ENCODE measurements at places on chromosomes 3 and 15.

- peak; percentile 60 for DNase-seq
Observed at GRCh38 chr3:127012091-127012490, 29.2 kb downstream of the PLXNA1 start.

- peak; percentile 92 for DNase-seq
Observed at GRCh38 chr3:187264021-187264420, 27.5 kb downstream of the MASP1 start.

DNA sequence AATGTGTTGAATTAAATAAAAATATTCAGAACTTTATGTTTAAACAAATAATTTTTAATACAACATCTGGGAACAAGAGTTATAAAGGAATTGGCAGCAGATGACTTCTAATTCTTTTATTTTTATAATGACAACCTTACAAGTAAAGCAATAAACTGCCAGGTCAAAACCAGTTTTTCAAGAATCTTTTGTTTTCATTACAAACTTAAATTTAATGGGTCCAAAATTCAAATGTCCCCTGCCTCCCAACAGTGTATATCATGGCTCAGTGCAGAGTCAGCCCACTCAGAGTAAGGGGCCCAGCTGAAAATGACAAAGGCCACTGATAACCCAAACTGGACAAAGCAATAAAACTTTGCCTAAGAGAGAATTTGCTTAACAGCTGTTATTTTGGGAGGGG is 81.5 kb downstream of the STRIT1 start:
- DNase-seq, result no peak

- DNase-seq, result peak; percentile 44
Observed at GRCh38 chr3:108342837-108343486, 46.6 kb downstream of the HHLA2 start.

GRCh38 chr15:38253351-38253781 is 730 bp downstream of the SPRED1 start:
- DNase-seq, result peak; percentile 88

GRCh38 chr3:10334459-10334858 is 13.5 kb upstream of the SEC13 start:
- peak; percentile 43 for DNase-seq

DNA sequence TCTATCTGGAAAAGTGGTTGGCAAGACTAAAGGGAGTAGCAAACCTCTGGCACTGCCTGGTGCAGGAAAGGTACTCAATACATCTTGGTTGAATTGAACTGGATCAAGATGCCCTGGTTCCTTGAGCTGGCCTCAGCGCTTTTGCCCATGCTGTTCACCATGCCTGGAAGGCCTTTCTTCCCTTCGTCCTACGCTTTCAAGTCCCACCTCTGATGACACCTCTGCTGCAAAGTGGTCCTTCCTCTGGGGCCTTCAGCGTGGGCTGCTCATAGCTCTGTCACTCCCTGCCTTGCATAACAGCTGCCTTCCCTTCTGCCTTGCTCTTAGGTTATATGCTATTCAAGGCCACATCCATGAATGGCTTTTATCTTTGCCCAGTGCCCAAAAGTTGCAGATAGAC is 23.0 kb downstream of the ITGA11 start:
- DNase-seq, result no peak

- peak; percentile 39 for DNase-seq
Observed at GRCh38 chr3:164577667-164578210, 500.6 kb downstream of the SI start.

GRCh38 chr15:95829062-95829461 is 501.4 kb upstream of the NR2F2 start:
- DNase-seq, result no peak

- no peak for DNase-seq
Observed at GRCh38 chr3:46924921-46925584, 47.5 kb downstream of the PTH1R start.

DNA sequence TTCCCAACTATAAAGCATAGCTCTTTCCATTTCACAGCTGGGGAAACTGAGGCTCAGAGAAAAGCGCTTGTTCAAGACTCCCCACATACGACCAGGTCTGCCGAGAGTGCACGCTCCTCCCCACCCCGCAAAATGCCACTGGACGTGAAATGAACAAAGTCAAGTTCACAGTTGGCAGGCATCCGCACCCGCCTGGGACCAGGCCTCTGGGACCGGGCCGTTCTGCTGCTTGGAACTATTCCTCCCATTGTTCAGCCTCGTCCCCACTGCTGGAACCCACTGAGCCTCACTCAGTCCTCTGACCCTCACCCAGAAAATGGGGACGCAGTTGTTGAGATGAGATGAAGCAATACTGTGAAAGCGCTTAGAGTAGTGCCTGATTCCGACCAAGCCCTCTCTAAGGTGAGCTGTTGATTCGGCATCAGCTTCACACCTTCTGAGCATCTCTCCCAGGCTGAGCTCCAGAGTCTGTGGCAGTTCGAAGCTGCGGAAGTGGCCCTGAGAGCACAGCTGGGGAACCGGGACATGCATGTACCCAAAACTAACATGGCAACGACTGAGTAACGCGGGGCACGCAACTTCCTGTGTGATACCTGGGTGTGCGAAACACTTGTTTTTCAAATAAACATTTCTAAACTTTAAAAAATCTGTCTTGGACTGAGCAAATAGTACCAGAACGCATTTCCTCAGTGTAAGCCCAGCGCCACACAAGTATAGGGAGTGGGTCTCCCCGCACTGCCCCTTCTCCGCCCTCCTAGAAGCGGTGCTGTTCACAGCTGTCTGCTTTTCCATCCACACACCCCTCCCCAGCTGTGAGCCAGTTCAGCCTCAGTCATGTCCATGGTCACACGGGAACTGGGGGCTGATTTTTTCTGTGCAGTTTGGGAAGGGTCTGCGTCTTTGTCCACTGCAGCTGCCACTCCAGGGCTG is 93.4 kb downstream of the CHSY1 start:
- DNase-seq, result no peak

GRCh38 chr3:47017504-47018268 is 38.2 kb downstream of the NBEAL2 start:
- DNase-seq, result peak; percentile 71

- DNase-seq, result no peak
Observed at GRCh38 chr3:190436331-190436730, 13.4 kb downstream of the TMEM207 start.

GRCh38 chr15:75204340-75205063 is 2.8 kb downstream of the C15orf39 start:
- peak; percentile 92 for DNase-seq

- no peak for DNase-seq
Observed at GRCh38 chr15:50077176-50077575, 41.9 kb downstream of the ATP8B4 start.

- DNase-seq, result no peak
Observed at GRCh38 chr3:57694146-57694545, 1.3 kb upstream of the DENND6A start.

Data from ELR (cell line).